ENCODE measurements at places on chromosomes 11 and 22. TPM values are rescaled to one million over a fixed set of nuclear protein-coding genes. Genes with fewer than 3 reads are reported as not detected.

DNA sequence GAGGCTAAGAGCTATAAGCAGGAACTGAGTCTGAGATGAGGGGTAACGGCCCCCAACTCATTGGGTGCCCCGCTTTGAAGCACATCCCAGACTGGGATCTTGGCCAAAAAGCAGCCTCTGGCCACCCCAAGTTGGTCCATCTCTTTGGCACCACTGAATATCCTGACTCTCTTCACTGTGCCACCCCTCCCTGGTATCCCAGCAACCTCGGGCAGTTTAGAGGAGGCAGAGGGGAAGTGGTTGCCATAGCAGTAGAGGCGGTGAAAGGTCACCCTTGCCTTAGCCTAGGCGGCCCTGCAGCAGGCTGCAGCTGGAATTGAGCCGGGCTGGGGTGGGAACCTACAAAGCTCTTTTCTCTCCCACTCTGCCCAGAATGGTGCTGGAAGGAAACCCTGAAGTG is 1.1 kb downstream of the PELI3 start:
- no peak for DNase-seq

GRCh38 chr11:22477312-22477711 is 139.1 kb downstream of the SLC17A6 start:
- no peak for DNase-seq

DNA sequence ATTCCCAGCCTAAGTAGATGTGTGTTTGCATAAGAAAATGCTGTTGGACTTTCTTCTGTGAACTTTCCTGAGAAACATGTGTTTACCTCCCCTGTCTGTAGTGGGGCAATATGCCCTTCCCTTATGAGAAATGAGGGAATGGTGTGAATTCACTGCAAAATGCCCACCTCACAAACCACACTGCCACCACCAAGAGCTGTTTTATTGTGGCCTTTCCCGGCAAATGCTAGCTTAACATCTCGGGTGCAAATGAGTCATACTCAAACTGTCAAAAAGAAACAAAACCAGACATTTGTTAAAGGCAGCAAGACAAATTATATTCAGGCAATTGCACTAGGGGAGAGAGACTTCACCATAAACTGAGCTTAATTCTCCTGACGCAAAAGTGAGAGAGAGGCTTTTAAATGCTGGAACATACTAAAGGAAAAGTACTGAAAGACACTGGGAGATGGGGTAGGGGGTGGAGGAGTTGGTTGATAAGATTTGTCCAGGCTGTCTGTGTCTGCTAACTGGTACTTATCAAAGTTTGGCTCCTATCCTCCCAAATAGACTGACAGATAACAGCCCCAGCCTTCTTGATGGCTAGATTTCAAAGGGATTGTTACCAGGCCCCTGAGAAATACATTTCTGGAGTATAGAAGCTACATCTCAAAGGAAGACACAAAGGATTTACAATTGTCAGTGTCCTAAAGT is 70.9 kb upstream of the OR5AK2 start:
- no peak for DNase-seq

DNA sequence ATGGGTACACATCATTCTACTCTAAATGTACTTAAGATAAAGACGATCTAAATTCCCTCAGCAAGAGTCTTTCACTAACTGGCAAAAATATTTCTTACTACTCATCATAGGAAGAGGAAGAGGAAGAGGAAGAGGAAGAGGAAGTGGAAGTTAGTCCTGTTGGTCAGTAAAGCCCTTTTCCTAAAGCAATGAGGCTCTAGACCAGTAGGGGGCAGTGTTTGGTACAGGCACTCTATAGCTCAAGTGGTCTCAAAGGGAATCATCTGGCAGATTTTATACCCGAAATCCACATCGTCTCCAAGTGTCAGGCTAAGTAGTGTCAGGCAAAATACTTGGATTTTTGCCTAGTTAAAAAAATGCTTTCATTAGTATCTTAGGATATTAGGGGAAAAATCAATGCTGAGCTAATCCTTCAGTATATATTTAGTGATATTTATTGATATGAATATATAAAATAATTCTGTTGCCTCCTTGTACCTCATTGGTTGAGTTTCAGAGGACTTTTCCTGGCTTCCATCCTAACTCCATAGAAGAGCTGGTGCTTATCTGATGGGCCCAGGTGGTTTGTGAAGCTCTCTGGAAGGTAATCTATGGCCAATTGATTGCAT is 7.7 kb downstream of the BLID start:
- peak; percentile 25 for DNase-seq

- DNase-seq: no peak
These were observed 55.5 kb downstream of the ABTB2 start for GRCh38 chr11:34302046-34302921.

- no peak for DNase-seq
These were observed 32.7 kb upstream of the DAGLA start for GRCh38 chr11:61647529-61647928.

IFTAP gene
- 15.7 TPM for total RNA-seq

GRCh38 chr11:88146106-88146505 is 29.1 kb downstream of the RAB38 start:
- no peak for DNase-seq
